ENCODE measurements at places on chromosomes 3 and 15. TPM values are rescaled to one million over a fixed set of nuclear protein-coding genes. Genes with fewer than 3 reads are reported as not detected.

GPD1L gene
- total RNA-seq, result 19.6 TPM

HES1 gene
- total RNA-seq, result 16.2 TPM

CRYGS gene
- total RNA-seq, result 0.44 TPM

CADM2 gene
- total RNA-seq, result 0.21 TPM

EFCAB12 gene
- total RNA-seq, result 0.82 TPM

PDCD7 gene
- 27.5 TPM for total RNA-seq

GPR149 gene
- not detected for total RNA-seq

GNAT1 gene
- total RNA-seq, result not detected

MORC1 gene
- total RNA-seq, result not detected

B3GALNT1 gene
- total RNA-seq, result 0.15 TPM

RSL24D1 gene
- total RNA-seq, result 116 TPM

FBXO40 gene
- not detected for total RNA-seq

CCDC39 gene
- not detected for total RNA-seq

CLDN16 gene
- not detected for total RNA-seq

GOLGA6B gene
- not detected for total RNA-seq

CATSPER2 gene
- total RNA-seq, result 0.80 TPM

GABRB3 gene
- 72.6 TPM for total RNA-seq

C2CD4B gene
- not detected for total RNA-seq

PIF1 gene
- 17.4 TPM for total RNA-seq

UCN2 gene
- total RNA-seq, result 8.6 TPM

ANAPC13 gene
- total RNA-seq, result 46.5 TPM

ADAMTS9 gene
- 0.87 TPM for total RNA-seq

FRMD4B gene
- total RNA-seq, result 1.3 TPM

GADL1 gene
- not detected for total RNA-seq

CHRD gene
- 0.29 TPM for total RNA-seq

RBP2 gene
- total RNA-seq, result not detected

SLC2A2 gene
- total RNA-seq, result not detected

CCDC14 gene
- total RNA-seq, result 19.8 TPM

LCTL gene
- total RNA-seq, result not detected

UROC1 gene
- total RNA-seq, result not detected

TFDP2 gene
- 17.9 TPM for total RNA-seq

CPB1 gene
- not detected for total RNA-seq

MOBP gene
- not detected for total RNA-seq

GOLGA8B gene
- 18.5 TPM for total RNA-seq

C3orf62 gene
- total RNA-seq, result 1.5 TPM
